ENCODE measurements at places on chromosomes 3 and 15.

DNA sequence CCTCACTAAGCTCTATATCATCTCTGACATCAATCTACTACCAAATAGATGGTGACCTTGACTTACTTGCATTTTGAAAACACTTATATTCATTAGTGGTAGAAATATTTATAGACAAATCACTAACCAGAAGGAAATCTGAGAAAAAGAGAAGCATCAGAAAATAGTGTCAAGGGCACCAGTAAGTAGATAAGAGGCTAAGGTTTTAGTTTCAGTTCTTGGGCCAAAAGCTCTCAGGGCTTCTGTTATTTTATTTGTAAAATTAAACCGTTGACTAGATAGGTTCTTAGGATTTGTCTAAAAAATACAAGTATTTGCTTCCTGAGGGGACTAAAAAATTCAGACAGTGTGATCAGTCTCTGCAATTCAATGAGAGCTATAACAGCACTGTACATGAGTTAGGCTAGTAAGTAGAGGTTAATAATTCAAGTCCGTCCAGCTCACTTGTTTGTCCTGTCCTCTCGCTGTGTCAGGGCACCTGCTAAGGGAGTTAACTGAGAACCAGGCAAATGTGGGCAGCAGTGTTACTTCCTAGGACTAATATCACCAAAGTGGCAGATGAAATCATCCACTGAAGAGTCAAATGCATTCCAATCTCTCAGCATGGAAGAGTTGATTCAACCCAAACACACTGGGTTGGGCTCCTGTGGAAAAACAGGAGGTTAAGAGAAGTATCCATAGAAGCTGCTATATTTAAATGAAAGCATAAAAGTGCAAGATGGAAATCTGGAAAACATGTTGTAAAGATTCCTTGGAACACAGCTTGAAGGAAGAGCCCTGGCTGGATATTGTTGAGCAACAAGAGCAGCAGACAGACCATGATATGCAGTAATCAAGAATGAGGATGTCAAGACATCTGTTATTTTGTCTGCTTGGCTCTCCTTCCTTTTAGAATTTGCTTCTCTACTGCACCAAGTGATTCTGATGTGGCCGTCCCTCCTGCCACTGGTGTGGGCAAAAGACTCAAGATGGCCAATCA is 134.9 kb upstream of the ZBTB20 start:
- DNase-seq: no peak
- no peak overlapping the region for H3K4me3 ChIP-seq
- no peaks in the 10 kb centered on the region for H3K36me3 ChIP-seq

- DNase-seq: no peak
- no peaks in the 10 kb centered on the region for H3K27me3 ChIP-seq
- no peak overlapping the region for H3K27ac ChIP-seq
- no peak overlapping the region for H3K4me3 ChIP-seq
- H3K36me3 ChIP-seq: no peaks in the 10 kb centered on the region
- peaks cover 23% of the 10 kb centered on the region for H3K4me1 ChIP-seq
Observed at GRCh38 chr3:182740710-182741109, 52.6 kb upstream of the ATP11B start.

- H3K27me3 ChIP-seq: no peaks in the 10 kb centered on the region
- H3K27ac ChIP-seq: no peak overlapping the region
- H3K4me3 ChIP-seq: no peak overlapping the region
- no peak for DNase-seq
Observed at GRCh38 chr3:161401389-161401788, 30.1 kb upstream of the SPTSSB start.

- H3K4me3 ChIP-seq: no peak overlapping the region
- no peaks in the 10 kb centered on the region for H3K36me3 ChIP-seq
- H3K4me1 ChIP-seq: peaks cover 9% of the 10 kb centered on the region
- H3K27me3 ChIP-seq: peaks cover 6% of the 10 kb centered on the region
- no peak for DNase-seq
- no peak overlapping the region for H3K27ac ChIP-seq
Observed at GRCh38 chr3:61381745-61382392, 130.6 kb upstream of the FHIT start.

DNA sequence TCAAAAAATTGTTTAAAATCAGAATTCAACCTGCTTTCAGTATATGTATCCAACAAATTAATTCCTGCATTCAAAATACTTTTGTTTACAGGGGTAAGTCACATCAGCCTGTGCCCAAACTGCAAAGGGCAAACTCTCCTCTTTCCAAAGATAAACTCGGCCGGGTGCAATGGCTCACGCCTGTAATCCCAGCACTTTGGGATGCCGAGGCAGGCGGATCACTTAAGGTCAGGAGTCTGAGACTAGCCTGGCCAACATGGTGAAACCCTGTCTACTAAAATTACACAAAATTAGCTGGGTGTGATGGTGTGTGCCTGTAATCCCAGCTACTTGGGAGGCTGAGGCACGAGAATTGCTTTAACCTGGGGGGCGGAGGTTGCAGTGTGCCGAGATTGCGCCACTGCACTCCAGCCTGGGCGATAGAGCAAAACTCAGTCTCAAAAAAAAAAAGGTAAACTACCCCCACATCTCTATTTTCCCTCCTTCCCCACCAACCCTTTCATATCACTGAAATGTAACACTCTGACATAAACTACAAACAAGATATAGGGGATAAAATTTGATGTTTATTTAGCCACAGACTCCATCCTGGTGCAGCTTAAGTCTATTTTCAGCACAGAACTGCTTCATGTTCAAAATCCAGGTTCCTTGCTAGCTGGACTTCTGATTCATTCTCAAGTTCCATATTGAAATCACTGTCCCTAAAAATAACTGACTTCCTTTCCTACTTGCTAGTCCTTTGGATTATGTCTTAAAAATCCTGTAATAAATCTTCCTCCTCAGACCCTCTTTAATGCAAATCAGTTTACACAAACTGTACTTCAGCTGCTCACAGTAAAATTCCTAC is 15.4 kb downstream of the UBP1 start:
- no peak overlapping the region for H3K4me3 ChIP-seq
- peaks cover 51% of the 10 kb centered on the region for H3K4me1 ChIP-seq
- no peak overlapping the region for H3K27ac ChIP-seq
- H3K36me3 ChIP-seq: peaks cover 31% of the 10 kb centered on the region
- no peaks in the 10 kb centered on the region for H3K27me3 ChIP-seq

GRCh38 chr3:130480736-130481135 is 36.2 kb upstream of the COL6A6 start:
- H3K27ac ChIP-seq: no peak overlapping the region
- H3K4me3 ChIP-seq: no peak overlapping the region

DNA sequence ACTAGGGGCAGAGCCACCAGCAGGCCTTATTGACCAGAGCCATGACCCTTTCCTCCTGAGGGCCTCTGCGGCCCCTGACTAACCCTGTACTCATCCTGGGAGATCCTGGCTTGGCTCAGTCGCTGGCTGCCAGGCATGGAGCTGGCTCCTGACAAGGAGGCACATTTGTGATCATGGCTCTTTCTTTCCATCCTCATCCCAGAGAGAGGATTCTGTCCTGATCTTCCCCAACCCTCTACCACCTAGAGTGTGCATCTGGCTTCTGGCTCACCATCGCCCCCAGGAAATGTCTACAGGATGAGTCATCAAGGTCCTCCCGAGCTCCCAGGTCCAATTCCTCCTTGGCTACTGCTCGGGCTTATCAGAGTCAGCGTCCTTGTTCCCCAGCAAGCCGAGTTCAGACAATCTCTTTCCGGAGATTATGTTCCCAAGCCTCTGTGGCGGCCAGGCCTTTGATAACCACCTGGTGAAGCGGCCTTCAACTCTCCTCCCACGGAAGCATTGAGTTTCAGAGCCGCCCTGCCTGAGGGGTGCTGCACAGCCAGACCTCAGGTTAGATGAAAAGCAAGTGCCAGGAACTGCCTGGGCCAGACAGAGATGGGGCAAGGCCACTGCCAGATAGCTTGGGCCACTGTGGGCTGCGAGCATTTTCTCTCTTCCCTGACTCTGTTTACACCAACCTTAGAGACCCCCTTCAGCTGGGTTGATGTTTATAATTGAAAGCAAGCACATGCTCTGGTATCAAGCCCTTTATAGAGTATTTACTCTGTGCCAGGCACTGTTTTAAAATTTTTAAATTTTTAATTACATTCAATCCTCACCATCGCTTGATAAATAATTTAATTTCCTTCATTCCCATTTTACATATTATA is 44.3 kb upstream of the MRPS22 start:
- no peaks in the 10 kb centered on the region for H3K36me3 ChIP-seq
- H3K27ac ChIP-seq: no peak overlapping the region
- no peak overlapping the region for H3K4me3 ChIP-seq

GRCh38 chr3:31917303-31918005 is 63.6 kb downstream of the OSBPL10 start:
- peaks cover 4% of the 10 kb centered on the region for H3K36me3 ChIP-seq
- DNase-seq: no peak
- H3K27ac ChIP-seq: peak overlapping the region; percentile 66
- peak overlapping the region; percentile 38 for H3K4me3 ChIP-seq
- no peaks in the 10 kb centered on the region for H3K27me3 ChIP-seq
- peaks cover 27% of the 10 kb centered on the region for H3K4me1 ChIP-seq

GRCh38 chr15:87567406-87568030 is 689.0 kb downstream of the NTRK3 start:
- H3K27me3 ChIP-seq: no peaks in the 10 kb centered on the region
- H3K4me1 ChIP-seq: peaks cover 1% of the 10 kb centered on the region
- H3K27ac ChIP-seq: no peak overlapping the region
- no peak overlapping the region for H3K4me3 ChIP-seq
- DNase-seq: no peak
- H3K36me3 ChIP-seq: no peaks in the 10 kb centered on the region

DNA sequence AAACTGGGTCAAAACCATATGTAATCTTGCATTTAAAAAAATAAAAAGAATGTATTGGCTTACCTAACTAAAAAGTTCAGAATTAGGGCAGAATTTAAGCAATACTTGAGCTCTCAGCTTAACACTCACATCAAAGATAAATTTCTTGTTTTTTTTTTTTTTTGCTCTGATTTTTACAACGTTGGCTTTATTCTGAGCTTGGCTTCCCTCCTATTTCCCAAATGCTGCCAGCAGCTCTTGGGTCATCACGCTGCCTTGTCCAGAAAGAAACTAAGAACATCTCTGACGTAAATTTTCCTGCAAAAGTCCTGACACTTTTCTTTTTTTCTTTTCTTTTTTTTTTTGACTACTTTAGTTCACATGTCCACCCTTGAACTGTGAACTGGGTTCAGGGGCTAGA is 150.6 kb upstream of the TGFBR2 start:
- peaks cover 11% of the 10 kb centered on the region for H3K4me1 ChIP-seq
- no peak overlapping the region for H3K27ac ChIP-seq
- no peak for DNase-seq
- H3K36me3 ChIP-seq: peaks cover 2% of the 10 kb centered on the region

GRCh38 chr3:195095704-195096036 is 175.3 kb downstream of the XXYLT1 start:
- H3K4me1 ChIP-seq: peaks cover 13% of the 10 kb centered on the region
- no peak for DNase-seq
- no peak overlapping the region for H3K27ac ChIP-seq
- H3K36me3 ChIP-seq: peaks cover 2% of the 10 kb centered on the region
- no peak overlapping the region for H3K4me3 ChIP-seq

DNA sequence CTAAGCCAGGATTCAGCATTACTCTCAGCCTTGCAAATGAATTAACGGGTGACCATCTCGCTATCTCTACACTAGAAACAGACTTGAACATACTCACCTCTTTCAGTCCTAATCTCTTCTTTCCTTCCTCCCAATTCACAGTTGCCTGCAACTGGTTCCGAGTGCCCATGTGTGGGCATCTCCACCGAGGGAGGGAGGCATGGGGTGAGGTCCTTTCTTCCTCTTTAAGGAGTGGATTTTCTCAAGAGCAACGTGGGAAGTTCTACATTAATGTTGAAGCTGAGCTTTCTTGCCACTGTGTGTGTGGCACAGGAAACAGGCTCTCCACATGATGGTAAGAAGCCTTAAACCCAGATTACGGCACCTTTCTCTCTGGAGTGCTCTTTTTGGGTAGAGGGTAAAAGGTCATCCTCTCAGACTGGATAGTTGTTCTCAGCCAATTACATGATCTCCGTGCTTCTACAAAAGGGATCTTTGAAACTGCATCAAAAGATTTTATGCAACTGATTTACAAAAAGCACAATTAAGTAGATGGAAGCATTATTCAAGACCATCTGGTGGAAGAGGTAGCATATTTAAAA is 286.8 kb upstream of the NR2F2 start:
- peaks cover 3% of the 10 kb centered on the region for H3K36me3 ChIP-seq
- H3K4me1 ChIP-seq: peaks cover 43% of the 10 kb centered on the region
- H3K27me3 ChIP-seq: no peaks in the 10 kb centered on the region
- H3K4me3 ChIP-seq: no peak overlapping the region

- peaks cover 43% of the 10 kb centered on the region for H3K4me1 ChIP-seq
- no peak for DNase-seq
- H3K36me3 ChIP-seq: peaks cover 14% of the 10 kb centered on the region
- H3K4me3 ChIP-seq: peak overlapping the region; percentile 97
- no peaks in the 10 kb centered on the region for H3K27me3 ChIP-seq
Observed at GRCh38 chr3:153162513-153163392, 727 bp downstream of the RAP2B start.

- H3K27ac ChIP-seq: no peak overlapping the region
- peaks cover 4% of the 10 kb centered on the region for H3K36me3 ChIP-seq
- H3K27me3 ChIP-seq: peaks cover 17% of the 10 kb centered on the region
- no peak overlapping the region for H3K4me3 ChIP-seq
- no peaks in the 10 kb centered on the region for H3K4me1 ChIP-seq
Observed at GRCh38 chr15:28086175-28086703, 12.9 kb downstream of the OCA2 start.

GRCh38 chr3:134066651-134067530 is 37.2 kb upstream of the SLCO2A1 start:
- H3K27me3 ChIP-seq: no peaks in the 10 kb centered on the region
- no peaks in the 10 kb centered on the region for H3K36me3 ChIP-seq
- H3K4me1 ChIP-seq: peaks cover 37% of the 10 kb centered on the region
- no peak overlapping the region for H3K27ac ChIP-seq

GRCh38 chr3:181417748-181418147 is 294.0 kb upstream of the SOX2 start:
- H3K27ac ChIP-seq: no peak overlapping the region
- no peak for DNase-seq
- H3K36me3 ChIP-seq: no peaks in the 10 kb centered on the region
- H3K4me3 ChIP-seq: no peak overlapping the region
- no peaks in the 10 kb centered on the region for H3K27me3 ChIP-seq

DNA sequence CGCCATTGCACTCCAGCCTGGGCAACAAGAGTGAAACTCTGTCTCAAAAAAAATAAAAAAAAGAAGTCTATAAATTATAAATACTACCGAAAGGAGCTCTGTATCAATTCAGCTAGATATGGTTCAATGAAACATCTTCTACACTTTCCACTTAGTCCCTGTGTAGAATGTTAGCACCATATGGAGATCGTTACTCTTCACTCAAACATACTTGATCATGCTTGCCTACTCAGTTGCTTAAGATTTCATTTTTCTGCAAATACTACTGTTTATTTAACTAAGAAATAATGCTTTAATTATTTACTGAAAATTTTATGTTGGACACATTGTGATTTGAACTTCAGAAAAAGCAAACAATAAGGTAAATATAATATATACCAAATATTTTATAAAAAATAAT is 17.1 kb upstream of the NANOGP8 start:
- H3K27me3 ChIP-seq: no peaks in the 10 kb centered on the region
- no peak for DNase-seq
- no peaks in the 10 kb centered on the region for H3K4me1 ChIP-seq
- H3K4me3 ChIP-seq: no peak overlapping the region
- no peaks in the 10 kb centered on the region for H3K36me3 ChIP-seq
- no peak overlapping the region for H3K27ac ChIP-seq
